Cortex of kidney (tissue), 1 donor: ENCODE measurements at places on chromosomes 1 and 21.

DNA sequence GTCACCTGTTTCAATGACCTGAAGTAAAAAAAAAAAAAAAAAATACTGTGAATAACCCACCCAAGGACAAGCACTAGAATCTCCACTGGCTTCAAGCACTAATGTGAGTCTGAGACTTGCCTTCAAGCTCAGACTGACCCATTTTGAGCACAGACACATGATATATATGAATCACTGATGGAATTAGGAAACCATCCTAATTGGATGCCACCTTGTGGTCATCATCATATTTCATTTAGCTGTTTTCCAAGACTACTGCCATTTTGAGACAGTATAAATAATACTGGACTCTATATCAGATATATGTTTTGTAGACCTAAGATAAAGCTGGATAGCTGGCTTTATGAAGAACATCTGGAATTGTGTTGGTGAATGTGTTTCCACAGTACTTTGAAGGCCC lies 1232.0 kb downstream of the KCNT2 start:
- no peak for DNase-seq

DNA sequence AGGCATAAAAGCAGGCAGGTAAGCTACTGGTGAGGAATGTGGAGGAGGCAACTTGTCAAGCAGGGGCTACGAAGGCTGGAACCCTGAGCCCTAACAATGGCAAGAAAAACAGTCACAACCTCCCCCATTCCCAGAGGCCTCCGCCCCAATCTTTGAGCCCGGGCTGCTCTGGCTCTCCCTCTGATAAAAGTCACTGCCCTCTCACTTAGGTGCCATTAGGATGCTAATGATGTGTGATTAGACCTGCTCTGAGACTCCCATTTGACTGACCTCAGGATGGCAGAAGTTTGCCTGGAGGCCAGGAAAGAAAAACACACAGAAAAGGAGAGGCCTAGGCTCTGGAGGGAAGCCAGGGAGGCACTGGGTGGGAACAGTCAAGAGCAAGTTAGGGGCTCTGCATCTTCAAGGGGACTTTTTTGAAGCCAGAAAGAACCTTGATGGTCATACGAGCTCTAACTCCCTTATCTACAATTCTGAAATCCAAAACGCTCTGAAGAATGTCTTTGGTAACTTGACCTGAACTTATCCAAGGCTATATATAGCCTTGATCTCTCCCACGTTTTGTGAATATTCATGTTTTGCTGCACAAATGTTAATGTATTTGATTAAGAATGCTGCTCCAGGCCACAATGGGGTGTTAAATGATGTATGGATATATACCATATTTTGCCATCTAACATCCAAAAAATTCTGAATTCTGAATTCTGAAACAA lies 98.9 kb downstream of the TRABD2B start:
- DNase-seq = no peak

GRCh38 chr1:87052961-87053360 lies 138.5 kb downstream of the HS2ST1 start:
- no peak for DNase-seq

GRCh38 chr1:172599912-172600311 lies 59.0 kb upstream of the FASLG start:
- DNase-seq = no peak

DNA sequence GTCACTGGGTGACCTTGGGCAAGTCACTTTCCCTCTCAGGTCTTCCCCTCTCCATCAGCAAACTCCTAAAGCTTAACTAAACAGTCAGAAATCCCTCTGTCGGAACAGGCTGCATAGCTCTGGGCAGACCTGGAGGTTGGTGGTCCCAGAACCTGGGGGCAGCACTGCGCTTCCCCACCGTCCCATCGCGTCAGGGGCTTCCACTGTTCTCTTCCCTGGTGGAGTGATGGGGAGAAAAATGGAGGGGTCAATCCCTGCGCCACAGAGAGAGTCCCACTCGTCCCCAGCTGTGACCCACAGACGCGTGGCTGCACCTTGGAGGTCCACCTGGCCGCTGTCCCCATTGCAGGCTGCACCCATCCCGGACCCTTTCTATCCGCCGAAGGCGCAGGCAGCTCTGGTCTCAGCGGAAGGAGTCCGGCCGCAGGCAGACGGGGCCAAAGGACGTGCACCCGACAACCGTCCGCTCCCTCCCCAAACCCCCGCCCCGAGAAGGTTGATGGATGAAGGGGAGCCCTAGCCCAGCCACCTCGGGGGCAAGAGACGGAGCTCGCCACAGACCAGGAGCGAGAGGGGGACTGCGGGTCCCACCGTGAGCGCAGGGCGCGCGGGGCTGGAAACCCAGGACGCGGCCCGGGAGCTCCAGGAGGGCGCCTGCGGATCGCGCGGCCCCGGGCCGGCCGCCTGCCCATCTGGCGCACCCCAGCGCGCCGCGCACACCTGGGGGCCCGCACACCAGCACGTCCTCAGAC lies 588 bp upstream of the WNT3A start:
- DNase-seq = no peak

DNA sequence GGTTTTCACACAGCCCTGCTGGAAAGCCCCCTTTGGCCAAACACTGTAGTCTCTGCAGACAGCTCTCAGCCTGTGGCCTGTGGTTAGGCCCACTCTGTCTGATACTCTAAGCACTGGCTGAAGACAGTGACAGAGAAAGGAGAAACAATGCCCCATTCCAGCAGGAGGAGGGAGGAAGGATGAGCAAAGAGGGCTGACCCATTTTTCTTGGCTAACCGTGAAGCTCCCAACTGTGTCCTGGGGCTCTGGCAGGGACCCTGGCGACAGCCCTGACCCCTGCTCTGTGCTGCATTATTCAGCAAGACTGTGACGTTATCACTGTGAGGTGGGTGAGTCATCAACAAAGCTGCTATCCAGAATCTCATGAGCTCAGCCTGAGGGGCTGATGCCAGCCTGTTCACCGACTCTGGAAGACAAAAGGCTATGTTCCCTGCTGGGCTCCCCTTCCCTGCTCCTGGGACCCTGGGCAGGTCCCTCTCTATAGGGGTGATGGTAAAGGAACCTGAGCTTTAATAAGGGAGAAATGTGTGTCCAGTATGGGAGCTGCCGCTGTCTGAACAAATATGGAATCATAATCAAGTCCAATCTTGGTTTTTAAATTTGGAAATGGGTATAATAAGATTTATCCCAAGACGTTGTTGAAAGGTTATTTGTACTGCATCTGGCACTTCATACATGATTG lies 107.0 kb downstream of the RHOU start:
- no peak for DNase-seq

GRCh38 chr21:41219498-41220207 lies 51.7 kb downstream of the BACE2 start:
- DNase-seq = no peak

- DNase-seq = no peak
Observed at GRCh38 chr1:62597281-62597680, at the start of gene ANGPTL3. Gene ANGPTL3 (plus strand): TSS chr1:62597520. CDS start chr1:62597567, 47 bp downstream.

DNA sequence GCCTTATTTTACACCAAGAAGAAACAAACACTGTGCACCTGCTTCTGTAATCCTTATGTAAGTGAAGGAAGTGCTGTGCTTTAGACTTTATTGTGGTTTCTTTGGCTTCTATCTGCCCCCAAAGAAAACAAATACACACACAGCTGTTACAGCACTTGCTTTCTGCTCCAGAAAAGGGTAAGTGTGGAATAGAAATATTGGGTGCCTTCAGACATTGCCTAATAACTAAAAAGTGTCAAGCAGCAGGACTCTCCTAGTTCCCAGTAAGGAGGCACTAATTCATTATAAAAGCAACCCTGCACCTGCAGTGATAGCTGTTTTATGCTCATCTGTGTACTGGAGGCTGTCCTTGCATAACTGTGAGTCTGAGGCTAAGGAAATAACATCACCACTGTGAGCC lies 23.4 kb upstream of the PRRX1 start:
- no peak for DNase-seq

DNA sequence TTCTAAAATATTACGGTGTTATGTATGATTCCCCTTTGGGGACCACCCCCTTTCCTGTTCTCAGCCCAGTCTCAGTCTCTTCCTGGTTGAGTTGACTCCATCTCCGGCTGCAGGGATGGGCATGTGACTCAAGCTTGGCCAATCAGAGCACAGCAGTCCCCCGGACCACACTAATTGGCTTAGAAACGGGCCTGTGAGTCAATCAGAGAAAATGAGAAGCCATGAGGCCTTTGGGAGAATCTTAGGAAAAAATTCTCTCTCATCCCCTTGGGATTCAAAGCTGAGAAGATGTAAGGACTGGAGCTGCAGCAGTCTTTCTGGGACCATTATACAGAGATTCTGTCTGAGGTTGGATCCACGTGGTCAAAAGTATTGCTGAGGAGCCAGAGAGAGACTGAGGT lies 10.7 kb upstream of the FHAD1 start:
- DNase-seq = no peak

DNA sequence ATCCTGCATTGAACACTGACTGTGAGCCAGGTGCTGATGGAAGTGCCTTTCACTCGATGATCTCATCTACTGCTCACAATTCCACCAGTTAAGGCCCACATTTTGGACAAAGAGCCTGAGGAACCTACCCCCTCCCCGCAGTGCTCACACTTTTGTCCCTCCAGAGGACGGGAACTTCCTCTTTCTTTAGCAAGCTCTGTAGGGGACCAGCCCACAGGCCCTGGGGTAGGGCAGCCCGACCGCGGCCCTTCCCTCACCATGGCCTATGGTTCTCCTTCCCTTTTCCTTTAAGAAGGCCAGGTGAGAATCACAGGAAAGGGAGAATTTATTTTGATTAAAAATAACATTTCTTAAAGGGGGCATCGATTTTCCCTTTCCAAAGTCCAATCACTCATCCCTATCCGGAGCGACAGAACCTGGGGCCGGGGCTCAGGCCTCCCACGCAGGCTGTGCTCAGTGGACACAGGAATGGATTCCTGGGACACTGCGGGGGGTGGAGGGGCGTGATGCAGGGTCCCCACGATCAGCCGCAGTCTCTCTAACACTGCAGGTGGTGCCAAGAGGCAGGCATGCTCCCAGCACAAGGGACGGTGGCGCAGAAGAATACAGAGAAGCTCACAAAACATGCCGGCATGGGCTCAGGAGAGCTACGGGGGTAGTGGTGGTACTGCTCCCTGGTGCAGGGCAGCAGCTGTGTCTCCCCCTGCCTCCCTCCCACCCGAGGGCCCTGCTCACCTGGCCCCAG lies 8.9 kb upstream of the KCNE1 start:
- DNase-seq = no peak

DNA sequence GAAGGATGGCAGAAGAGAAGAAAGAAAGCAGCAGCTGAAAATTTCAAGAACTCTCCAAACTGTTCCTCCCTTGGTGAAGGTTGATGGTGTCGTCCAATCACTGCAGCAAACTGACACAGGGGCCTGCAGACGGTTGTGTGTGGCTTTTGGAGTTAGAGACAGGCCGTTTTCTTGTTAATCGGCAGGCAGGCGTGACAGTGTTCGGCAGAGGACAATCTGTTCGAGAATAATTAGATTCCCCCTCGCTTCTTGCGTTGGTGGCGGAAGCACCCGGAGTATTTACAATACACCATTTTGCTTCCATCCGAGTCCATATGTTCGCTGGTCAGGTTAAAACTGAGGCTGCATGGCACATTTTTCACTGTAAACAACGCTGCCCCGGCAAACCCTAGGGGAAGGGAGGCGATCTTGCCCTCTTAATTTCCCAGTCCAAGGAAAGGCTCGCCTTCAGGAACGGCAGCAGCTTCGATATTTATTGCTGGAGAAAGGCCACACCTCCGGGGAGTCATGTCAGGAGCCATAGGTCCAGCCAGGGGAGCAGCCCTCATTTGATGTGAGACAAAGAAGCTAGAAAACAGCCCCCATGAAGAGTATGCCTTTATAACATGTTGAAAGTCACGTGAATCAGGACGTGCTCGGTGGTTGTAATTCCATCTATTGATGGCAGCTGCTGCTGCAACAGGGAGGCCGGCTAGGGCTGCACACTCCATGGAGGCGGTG lies 360.1 kb downstream of the SMYD3 start:
- no peak for DNase-seq

DNA sequence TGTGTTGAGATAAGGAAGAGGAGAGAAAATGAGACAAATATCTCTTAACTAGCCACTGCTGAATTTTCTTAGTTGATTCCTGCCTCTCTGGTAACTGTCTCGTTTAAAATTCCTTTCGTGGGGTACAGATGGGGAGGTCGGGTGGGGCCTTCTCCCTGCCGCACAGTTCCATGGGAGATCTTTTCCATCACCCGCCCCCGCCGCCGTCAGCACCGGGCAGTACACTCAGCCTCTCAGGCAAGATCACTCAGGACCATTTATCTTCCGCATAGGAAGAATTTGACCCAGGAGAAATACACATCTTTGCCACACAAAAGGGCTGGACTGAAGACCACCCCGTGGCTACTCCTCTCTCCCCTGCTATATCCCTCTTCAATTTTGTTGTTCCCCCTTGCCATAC lies 2.3 kb upstream of the VPS26C start:
- no peak for DNase-seq

GRCh38 chr1:205568469-205569361 lies 63.1 kb downstream of the ELK4 start:
- DNase-seq = no peak

- no peak for DNase-seq
Observed at GRCh38 chr21:30209601-30210000, 6.3 kb downstream of the CLDN8 start.

DNA sequence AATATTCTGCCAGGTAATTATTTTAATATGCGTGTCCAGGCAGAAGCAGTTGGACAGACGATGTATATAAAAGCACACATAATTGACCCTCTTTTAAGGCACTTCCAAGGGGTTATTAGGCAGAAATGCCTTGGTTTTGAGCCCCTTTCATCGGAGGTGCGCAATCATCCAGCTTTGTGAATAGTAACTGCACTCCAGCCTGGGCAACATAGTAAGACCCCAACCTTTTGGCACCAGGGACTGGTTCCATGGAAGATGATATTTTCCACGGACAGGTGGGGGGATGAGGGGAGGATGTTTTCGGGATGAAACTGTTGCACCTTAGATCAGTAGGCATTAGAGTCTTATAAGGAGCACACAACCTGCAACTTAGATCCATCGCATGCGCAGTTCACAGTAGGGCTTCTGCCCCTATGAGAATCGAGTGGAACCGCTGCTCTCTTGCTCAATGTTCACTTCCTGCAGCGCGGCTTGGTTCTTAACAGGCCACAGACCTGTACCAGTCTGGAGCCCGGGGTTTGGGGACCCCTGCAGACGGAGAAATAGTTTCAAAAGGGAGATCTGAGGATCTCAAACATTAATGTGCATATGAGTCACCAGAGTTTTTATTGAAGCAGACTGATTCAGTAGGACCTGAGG lies 1.8 kb upstream of the MCOLN2 start:
- DNase-seq = no peak

GRCh38 chr21:38377165-38378088 lies 120.6 kb downstream of the KCNJ15 start:
- no peak for DNase-seq
